ENCODE measurements at places on chromosomes 7 and 10.

- H3K4me3 ChIP-seq = no peak overlapping the region
- H3K36me3 ChIP-seq = peaks cover 27% of the 10 kb centered on the region
- DNase-seq = peak; percentile 99
- H3K27ac ChIP-seq = peak overlapping the region; percentile 70
- no peaks in the 10 kb centered on the region for H3K27me3 ChIP-seq
Measured at GRCh38 chr7:107972075-107972482, 30.9 kb downstream of the LAMB1 start.

DNA sequence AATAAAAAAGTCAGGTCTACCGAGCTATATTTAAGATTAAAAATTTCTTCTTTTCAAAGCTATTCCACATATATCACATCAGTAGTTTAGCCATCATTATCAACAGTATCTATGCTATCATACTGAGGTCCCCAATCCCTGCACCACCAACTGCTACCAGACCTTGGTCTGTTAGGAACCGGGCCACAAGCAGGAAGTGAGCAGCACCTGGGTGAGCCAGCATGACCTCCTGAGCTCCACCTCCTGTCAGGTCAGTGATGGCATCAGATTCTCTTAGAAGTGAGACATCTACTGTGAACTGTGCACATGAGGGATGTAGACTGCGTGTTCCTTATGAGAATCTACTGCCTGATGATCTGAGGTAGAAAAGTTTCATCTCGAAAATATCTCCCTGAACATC is 632.1 kb upstream of the KCND2 start:
- H3K4me3 ChIP-seq = no peak overlapping the region
- no peaks in the 10 kb centered on the region for H3K36me3 ChIP-seq
- no peaks in the 10 kb centered on the region for H3K27me3 ChIP-seq
- DNase-seq = no peak

- H3K4me1 ChIP-seq = no peaks in the 10 kb centered on the region
- no peak overlapping the region for H3K4me3 ChIP-seq
- no peaks in the 10 kb centered on the region for H3K27me3 ChIP-seq
- DNase-seq = peak; percentile 95
Measured at GRCh38 chr10:63236113-63236935, 103.2 kb downstream of the NRBF2 start.

DNA sequence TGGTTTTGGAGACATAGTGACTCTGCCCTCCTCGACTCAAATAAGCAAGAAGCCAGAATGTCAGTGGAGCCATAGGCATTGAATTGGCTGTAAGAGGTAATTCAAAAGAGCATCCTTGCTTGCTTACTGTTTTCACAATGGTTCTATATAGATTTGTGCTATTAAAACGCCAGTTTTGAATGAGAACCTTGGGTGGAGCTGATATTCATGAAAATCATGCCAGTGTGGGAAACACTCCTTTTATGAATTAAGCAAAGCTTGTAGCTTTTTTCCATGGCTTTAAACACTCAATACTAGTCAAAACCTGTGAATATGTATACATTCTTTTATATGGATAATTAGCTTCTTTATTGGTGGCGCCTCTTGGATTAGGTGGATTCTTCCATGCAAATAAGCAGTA is 252.5 kb downstream of the SLC25A13 start:
- H3K36me3 ChIP-seq = no peaks in the 10 kb centered on the region
- no peak overlapping the region for H3K4me3 ChIP-seq
- H3K27ac ChIP-seq = no peak overlapping the region
- no peaks in the 10 kb centered on the region for H3K4me1 ChIP-seq
- no peaks in the 10 kb centered on the region for H3K27me3 ChIP-seq
- no peak for DNase-seq

GRCh38 chr7:36896956-36897590 is 172.8 kb upstream of the AOAH start:
- H3K4me3 ChIP-seq = no peak overlapping the region
- no peak overlapping the region for H3K27ac ChIP-seq
- H3K36me3 ChIP-seq = no peaks in the 10 kb centered on the region
- no peaks in the 10 kb centered on the region for H3K4me1 ChIP-seq

DNA sequence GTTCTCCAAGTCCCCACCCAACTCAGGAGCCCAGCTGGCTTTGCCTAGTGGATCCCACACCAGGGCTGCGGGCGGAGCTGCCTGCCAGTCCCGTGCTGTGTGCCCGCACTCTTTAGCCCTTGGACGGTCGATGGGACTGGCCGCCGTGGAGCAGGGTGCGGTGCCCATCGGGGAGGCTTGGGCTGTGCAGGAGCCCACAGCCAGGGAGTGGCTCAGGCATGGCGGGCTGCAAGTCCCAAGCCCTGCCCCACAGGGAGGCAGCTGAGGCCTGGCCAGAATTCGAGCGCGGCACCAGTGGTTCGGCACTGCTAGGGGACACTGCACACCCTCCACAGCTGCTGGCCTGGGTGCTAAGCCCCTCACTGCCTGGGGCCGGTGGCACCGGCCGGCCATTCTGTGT is 159.7 kb downstream of the ANKRD30A start:
- no peak overlapping the region for H3K27ac ChIP-seq
- H3K4me3 ChIP-seq = no peak overlapping the region
- H3K27me3 ChIP-seq = no peaks in the 10 kb centered on the region
- no peak for DNase-seq
- H3K4me1 ChIP-seq = no peaks in the 10 kb centered on the region

- no peaks in the 10 kb centered on the region for H3K36me3 ChIP-seq
- no peaks in the 10 kb centered on the region for H3K4me1 ChIP-seq
- no peak for DNase-seq
- H3K27me3 ChIP-seq = no peaks in the 10 kb centered on the region
- no peak overlapping the region for H3K27ac ChIP-seq
Measured at GRCh38 chr7:158403013-158403821, 184.4 kb downstream of the PTPRN2 start.

GRCh38 chr10:52479567-52479966 is 165.5 kb downstream of the DKK1 start:
- H3K36me3 ChIP-seq = no peaks in the 10 kb centered on the region
- H3K27ac ChIP-seq = no peak overlapping the region
- H3K4me1 ChIP-seq = no peaks in the 10 kb centered on the region
- no peak overlapping the region for H3K4me3 ChIP-seq

GRCh38 chr7:67019562-67020390 is 23.1 kb downstream of the TYW1 start:
- H3K36me3 ChIP-seq = no peaks in the 10 kb centered on the region
- no peak overlapping the region for H3K27ac ChIP-seq
- no peak overlapping the region for H3K4me3 ChIP-seq
- H3K27me3 ChIP-seq = no peaks in the 10 kb centered on the region

Measured in fibroblast of lung (primary cell).